ENCODE measurements at places on chromosomes 7 and 10.

GRCh38 chr7:82745117-82745516, 301.5 kb upstream of the CACNA2D1 start:
- DNase-seq, result no peak

GRCh38 chr7:108613949-108614381, 44.3 kb downstream of the DNAJB9 start:
- no peak for DNase-seq

- no peak for DNase-seq
Measured at GRCh38 chr7:77239471-77239870, 39.9 kb upstream of the FGL2 start.

DNA sequence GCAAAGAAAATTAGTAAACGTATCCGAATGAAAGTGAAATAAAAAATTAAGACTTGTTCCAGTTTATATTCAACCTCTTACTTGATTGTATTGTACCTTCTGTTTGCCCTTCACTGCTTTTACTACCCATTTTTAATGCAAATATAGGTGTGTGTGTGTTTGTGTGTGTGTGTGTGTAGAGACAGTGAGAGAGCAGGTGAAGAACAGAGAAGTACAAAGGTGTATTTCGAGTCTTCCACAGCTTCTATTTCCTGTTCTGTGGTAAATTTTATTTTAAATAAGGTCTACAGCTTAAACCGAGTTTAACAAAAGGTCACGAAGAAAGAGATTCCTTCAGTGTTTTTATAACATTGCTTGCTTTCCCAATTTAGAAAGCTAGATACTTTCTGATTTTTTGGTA, 12.7 kb upstream of the SVIL start:
- DNase-seq, result no peak

- no peak for DNase-seq
Measured at GRCh38 chr10:24128066-24128730, 80.7 kb upstream of the KIAA1217 start.

DNA sequence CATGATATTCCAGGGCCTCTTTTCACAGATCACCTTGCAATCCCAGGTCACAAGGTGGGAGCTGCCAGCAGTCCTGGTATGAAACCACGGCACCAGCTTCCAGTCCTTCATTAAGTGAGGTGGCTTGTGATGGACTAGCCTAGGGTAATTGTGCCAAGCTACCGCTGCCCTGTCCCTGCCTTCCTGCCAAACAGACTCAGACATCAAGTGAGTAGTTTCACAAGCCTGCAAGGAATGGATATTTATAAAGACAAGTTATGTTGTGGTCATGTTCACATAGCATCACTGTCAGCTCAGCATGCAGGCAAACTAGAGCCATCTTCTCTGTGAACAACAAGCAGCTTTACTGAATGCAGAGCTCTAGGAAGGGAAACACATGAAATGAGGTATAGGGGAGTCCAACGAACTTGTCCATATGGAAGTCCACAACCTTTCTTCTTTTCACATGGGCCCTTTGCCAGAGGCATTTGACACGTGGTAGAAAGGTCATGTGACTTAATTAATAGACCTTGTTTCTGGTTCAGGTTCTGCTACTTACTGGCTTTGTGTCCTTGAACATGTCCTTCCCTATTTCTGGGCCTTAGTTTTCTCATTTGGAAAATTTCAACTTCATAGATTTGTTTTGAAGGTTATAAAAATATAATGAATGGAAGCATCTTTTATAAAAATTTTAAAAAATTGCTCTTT, 1061.2 kb downstream of the KCNMA1 start:
- DNase-seq, result no peak

DNA sequence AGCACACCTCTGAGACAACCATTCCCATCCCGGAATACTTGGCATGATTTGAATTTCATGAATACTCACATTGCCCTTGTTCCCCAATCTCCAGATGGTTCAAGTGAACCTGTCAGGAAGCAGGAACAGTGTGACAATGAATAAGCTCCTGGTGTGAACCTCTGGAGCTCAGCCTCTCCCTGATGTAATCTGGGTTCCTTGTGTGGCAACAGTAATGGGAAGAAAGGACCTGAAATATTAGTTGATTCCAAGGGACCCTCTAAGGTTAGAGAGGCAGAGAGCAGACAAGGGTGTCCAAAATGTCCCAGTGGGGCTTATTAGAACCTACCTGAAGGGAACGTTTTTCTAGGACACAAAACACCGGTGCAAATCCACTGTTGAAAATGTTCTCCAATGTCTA, 8.5 kb downstream of the OR2A7 start:
- no peak for DNase-seq

DNA sequence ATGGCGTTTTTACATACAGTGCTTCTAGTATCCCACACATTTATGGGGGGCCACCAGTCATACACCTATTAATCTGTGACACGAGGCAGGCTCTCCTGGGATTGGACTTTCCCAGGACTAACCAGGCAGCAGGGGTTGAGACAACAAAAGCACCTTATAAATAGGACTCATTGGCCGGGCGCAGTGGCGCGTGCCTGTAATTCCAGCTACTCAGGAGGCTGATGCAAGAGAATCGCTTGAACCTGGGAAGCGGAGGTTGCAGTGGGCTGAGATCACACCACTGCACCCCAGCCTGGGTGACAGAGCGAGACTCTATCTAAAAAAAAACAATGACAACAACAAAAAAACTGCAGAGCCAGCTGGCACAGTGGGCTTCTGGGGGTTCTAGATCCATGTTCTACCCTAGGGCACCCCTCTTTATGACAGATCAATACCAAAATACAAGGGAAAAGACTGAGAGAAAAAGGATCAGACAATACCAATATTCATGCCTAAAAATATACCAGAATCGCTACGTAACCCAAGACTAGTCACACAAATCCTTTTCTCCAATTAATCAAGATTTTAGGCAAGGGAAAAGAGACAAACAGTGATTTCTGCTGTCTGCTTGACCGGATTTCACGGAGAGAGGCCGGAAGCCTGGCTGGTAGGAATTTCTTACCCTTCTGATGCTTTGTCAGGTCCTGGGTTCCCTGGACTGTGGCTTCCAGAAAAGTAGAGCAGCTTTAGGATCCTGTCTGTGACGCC, 98.4 kb upstream of the CCNY start:
- DNase-seq, result no peak

GRCh38 chr7:69698109-69698825, 100.0 kb downstream of the AUTS2 start:
- no peak for DNase-seq

DNA sequence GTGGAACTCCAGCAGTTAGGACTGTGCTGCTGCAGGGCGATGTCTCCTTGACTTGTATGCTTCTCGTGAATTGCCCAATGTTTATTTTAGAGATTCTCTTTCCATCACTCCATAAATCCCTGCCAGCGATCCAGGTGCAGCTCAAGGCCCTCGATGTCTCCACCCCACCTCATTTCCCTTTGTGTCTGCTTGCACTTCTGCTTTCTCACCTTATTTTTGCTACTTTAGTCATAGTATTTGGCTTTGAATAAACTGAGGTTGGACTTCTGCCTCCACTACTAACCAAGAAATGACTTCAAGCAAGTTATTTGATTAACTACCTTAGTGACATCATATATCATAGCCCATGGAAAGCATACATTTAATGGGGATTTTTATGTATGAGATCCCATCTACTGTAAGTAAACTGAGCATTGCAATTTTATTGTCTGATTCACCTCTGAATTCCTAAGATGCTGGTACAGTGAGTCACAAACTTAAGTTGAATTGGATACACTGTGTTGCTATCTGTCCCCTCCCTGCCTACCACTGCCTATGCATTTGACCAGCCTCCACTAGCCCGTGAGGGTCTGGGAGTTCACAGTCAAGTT, 255.8 kb downstream of the ABCA13 start:
- no peak for DNase-seq

DNA sequence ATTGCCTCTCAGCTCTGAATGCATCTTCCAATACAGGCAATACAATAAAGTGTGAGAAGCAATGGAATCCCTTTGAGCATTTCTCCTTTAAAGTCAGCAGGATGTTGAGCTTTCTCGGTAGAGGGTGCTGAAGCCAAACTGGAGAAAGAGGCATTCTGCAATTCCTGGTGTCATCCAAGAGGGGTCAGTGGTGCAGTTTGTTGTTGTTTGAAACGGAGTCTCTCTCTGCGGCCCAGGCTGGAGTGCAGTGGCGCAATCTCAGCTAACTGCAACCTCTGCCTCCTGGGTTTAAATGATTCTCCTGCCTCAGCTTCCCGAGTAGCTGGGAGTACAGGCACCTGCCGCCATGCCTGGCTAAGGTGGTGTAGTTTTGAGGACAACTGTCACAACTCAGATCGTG, 486.5 kb downstream of the CALN1 start:
- no peak for DNase-seq

- DNase-seq, result no peak
Measured at GRCh38 chr7:153682628-153683027, 369.6 kb upstream of the DPP6 start.

DNA sequence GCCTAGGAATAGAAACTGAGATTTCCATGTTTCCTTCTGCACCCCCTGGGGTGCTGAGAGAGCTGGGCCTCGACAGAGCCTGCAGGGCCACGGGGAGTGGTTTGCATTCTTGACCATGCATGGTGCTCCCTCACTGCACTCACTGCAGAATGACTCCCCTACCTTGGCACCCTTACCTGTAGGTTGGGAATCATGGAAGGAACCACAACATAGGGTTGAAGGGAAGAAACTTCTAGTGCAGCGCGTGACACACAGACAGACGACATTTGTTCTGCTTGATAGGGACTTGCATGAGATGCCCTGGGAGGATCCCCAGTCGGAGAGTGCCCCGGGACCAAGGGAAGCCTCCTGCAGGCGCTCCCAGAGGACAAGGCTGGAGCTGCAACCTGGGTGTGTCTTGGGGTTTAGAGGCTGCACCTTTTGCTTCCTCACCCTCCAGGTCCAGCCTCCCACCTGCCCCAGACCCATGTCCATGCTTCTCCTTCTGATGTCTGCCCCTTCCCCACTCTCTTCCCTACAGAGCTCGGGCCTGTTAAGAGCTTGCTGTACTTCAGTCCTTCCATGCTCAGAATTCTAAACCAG, 245.2 kb downstream of the ABCA13 start:
- no peak for DNase-seq

- DNase-seq, result no peak
Measured at GRCh38 chr10:88389456-88389855, 193.7 kb downstream of the RNLS start.

DNA sequence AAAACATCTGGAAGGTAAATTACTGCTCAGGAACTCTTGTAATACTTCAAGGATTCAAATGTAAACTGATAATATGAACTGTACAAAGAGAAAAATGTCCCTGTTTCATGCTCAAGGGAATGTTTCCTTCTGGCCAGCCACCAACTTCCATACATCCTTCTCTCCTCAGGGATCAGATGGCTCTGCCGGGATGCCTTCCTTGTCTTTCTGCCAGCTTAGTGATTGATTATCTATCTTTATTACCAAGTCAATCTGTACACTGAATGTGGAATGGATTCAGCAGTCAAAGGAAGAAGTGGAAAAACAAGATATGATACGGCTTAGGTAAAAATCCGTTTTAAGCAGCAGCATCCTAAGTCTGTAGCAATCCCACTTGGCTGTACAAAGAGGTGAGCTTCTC, 178.3 kb downstream of the PTN start:
- DNase-seq, result no peak

DNA sequence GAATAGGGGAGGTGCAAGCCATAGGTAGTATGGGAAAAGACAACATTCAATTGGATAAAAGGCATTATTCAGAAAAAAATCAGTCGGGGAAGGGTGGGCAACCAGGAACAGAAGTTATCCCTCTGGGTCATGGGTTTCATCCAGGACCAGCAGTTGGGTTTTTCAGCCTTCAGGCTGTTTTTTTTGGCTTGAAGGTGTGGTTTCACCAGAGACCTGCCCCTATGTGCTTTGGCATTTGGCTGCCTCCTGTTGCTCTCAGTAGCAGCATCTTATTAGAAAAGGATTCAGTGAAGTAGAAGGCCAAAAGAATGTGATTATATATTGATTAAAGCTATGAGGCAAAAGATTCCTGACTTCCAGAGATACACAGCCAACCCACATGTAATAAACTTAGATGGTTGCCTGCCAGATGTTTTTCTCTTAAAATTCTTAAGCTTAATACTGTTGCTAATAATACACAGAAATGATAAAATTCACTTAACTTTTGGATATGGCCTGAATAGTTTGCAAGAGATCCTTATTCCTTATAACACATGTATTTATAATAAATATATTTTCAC, 251.7 kb upstream of the CSTF2T start:
- no peak for DNase-seq

DNA sequence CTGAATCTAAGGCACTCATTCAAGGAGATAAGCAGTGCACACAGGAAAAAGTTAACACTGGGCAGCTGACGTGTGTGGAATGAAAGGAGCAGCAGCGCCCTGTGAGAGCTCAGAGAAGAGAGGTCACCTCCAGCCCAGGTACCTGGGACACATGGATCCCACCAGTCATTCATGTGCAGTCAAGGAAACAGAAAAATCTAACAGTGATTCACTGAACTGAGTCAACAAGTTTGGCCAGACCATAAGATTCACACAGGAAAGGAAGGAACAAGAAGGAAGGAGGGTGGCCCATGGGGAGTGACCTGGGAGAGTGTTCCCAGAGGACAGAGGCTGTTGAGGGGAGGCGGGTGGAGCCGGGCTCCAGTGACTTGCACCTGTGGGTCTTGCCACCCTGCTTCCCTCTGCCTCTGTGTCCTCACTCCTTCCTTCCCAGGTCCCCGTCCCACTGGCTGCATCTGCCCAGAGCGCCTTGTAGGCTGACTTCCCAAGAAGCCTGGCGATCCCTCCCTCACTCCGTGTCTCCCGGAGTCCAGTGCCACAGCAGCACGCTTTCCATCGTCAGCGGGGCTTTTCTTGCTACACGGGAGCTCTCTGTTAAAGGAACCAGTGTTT, 27.7 kb downstream of the RNF32 start:
- no peak for DNase-seq

DNA sequence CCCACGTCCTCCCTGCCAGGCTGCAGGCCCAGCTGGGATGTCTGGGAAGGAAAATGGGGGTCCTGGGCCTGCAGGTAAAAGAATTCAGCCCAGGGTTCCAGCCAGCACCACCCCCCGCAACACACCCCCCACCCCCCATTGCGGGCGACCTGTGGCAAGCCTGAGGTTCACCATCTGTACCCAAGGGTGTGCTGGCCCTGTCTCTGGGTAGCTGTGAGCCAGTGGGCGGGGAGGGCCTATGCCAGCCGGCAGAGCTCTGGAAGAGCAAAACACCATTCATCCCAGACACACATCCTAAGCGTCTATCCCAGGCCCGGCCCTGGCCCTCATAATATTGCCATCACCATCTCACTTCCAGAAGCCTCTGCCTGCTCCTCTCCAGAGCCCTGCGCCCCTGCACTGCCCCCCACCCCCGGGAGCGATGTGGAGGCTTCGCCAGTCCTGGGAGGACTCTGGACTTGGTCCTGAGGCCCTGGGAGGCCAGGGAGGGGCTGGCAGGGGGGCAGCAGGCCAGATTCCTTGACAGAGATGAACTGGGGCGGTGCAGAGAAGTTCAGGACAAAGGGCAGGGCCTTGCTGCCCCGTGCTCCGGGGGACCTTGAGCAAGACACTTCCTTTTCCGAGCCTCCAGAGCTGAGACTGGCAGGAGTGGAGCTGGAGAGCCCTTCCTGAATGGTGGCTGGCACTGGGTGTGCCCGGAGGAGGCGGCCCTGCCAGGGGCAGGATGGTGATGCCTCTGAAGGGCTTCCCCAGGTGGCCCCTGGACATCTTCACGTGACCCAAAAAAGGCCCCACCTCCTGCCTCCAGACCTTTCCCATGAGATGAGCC, 8.7 kb upstream of the TTYH3 start:
- DNase-seq, result no peak

- DNase-seq, result no peak
Measured at GRCh38 chr7:112484671-112485167, 3.9 kb downstream of the LSMEM1 start.

GRCh38 chr10:76649723-76650127, 987.9 kb downstream of the KCNMA1 start:
- no peak for DNase-seq
